Activated T-cell treated with anti-CD3 and anti-CD28 coated beads, Interleukin-2, amount 50 U/mL, for 4 hours (primary cell): ENCODE measurements at places on chromosomes 13 and 19. TPM values are rescaled to one million over a fixed set of nuclear protein-coding genes. Genes with fewer than 3 reads are reported as not detected.

DNA sequence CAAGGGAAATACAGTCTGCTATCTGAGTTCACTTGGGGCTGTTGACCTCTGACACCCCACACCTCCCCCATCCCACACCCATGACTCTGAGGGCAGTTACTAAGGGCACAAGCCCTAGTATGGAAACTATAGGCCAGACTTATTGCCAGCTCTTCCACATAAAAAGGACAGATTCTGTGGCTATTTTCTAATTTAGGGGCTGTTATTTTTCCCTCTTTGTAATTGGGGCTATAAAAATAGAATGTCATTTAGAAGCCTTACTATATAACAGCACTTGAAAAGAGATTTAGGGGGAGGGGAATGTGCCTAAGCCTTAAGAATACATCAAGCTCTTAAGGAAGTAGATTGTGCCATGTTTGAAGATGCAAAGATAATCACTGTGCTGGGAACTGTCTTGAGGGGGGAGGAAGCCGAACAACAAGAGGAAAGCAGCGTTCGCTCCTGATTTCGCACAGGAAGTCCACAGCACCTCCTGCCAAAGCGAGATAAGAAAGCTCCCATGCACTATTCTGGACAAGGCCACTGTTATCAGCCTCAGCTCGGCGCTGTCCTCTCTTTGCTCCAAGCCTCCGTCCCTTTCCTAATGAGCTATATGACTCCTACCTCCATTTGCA lies 86.6 kb downstream of the FLT1 start:
- DNase-seq = no peak

GRCh38 chr13:94313321-94313910 lies 166.1 kb downstream of the DCT start:
- DNase-seq = no peak

DNA sequence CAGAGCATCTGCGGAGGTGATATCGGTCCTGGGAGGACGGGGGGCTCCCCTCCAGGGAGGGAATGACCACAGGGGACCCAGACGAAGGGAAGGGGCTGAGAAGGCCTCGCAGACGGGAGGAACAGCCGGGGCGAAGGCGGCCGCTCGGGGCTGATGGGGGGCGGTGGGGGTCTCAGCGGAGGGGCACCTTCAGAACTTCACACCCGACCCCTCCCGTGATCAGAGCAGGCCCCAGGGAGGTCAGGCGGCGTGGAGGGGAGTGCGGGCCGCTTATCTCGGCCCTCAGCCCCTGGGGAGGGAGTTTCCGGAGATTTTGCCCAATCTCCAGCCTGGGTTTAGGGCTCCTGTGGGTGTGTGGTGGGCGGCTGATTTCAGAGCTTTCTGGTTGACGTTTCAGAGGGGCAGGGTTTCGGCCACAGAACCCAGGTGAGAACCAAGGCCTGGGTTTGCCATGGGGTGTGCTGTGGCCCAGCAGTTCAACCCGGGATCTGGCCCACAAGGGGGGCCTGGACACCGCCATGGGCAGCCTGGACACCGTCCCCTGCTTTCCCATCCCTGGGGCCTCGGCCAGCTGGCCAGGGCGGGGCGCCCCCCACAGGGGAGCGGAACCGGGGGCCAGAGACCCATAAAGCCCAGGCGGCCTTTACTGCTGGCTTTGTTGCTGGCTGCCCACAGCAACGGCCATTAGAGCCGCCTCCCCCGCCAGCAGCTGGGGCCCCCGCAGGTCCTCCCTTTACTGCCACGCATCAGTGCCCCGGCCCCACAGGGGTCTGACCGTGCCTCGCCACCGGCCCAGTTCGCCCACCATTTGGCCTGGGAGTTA lies 29.0 kb downstream of the ARID3A start:
- no peak for DNase-seq

GRCh38 chr13:40024967-40025714 lies 369.7 kb downstream of the COG6 start:
- DNase-seq = no peak

GRCh38 chr13:37118016-37118415 lies 12.6 kb upstream of the CSNK1A1L start:
- no peak for DNase-seq

DNA sequence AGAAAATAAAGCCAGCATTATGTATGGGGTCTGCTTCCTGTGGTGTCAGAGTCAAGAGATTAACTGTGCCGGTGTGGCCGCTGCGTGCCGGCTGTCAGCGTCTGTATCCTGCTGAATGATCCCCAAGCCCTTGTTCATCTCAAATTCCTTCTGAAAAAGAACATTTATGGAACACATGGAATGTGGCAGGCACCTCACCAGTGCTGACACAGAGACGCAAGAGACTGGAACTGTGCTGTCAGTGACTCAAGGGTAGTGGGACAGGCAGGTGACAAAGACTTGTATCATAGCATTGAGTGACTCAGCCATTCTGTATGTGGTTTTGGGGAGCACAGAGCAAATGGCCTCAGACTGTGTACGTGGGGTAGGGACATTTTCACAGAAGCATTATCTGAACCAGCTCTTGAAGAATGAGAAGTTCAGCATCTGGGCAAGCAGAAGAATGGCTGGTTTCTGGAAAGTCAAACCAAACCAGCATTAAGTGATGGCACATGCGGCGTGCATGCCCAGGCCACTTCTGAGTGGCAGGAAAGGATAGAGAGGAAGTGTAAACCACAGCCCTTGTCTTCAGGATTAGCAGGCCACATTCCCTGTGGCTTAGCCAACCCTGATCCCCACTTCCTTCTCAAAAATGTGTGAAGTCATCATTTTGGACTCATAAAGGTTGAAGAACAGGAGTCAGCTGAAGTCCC lies 54.0 kb upstream of the IRS2 start:
- DNase-seq = no peak

- peak; percentile 30 for DNase-seq
These were observed 2.9 kb downstream of the LDLR start for GRCh38 chr19:11092181-11092538.

DNA sequence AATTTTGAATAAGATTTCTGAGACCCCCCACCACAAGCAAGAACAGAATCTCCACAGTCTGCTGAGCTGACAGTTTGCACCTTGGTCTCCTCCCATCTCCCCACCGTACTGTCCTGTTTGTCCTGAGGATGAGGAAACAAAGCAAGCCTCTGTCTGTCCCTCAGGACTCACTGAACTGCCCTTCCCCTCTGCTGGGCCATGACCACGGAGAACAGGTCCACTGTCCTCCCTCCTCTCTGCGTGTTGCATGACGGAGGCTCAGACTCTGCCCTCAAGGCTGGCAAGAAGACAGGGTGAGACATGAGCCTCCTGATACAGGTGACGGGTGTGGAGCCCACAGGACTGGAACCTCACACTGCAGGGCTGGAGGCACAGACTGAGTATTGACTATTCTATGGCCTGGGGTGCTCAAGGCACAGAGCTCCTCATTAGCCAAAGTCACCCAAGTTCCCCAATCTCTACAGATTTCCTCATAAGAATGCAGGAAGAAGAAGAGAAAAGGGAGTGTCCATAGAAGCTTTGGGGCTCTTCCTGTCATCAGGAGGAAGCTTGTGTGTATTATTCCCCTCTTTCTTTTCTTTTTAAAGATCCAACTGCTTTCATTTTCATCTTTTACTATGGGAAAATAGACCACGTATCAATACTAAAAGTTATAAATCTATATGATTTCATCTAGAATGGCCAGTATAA lies 22.4 kb upstream of the RGCC start:
- no peak for DNase-seq

DNA sequence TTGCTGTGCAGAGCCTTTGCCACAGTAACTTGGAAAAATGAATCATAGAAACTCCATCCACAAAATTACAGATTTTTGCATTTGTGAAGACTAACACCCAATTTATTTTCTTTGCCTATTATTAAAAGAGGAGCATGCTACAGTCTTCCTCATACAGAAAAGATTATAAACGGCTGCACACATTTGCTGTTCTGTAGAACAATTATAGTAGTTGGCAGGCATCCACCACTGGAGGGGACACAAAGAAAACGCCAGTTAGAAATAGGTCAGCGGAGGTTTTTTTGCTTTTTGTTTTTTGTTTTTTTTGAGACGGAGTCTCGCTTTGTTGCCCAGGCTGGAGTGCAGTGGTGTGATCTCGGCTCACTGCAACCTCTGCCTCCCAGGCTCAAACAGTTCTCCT lies 51.6 kb downstream of the SACS start:
- no peak for DNase-seq

DNA sequence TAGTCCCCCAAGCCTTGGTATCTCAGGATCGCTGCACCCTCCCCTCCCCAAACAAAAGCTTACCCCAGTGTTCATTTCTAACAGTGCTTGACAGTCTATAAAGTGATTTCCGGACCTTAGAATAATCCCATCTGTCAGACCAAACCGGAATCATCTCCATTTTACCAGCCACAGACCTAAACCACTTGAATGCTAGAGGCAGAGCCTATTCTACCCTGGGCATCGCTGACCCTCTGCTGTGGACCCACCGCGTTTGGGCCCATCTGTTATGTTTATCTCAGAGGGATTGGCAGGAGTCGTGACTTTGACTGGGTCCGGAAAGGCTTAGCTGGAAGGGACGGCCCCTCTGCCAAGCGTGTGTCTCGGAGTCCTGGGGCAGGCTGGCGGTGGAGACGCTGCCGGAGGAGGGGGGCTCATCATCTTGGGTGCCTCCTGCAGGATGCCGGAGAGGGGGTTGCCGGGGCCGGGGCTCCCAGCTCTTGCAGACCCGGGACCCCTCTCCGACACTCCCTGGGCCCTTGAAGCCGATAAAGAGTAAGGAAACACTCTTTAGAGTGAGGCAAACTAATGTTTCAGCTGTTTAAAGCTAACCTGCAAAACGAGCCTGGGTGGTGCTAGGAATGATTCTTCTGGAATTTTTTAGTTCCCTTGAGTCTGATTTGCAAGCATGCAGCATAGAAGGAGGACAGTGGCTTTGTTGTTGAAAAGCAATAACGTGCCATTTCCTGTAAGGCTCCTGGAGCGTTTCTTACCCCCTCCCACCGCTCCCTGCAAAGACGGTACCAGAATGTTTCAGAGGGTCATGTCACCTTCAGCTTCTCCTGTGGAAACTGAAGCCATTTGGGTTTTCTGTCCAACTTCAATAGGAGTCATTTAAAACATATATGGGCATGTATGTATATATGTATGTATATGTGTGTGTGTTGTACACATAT lies 1.3 kb downstream of the SLC25A42 start:
- DNase-seq = no peak

DNA sequence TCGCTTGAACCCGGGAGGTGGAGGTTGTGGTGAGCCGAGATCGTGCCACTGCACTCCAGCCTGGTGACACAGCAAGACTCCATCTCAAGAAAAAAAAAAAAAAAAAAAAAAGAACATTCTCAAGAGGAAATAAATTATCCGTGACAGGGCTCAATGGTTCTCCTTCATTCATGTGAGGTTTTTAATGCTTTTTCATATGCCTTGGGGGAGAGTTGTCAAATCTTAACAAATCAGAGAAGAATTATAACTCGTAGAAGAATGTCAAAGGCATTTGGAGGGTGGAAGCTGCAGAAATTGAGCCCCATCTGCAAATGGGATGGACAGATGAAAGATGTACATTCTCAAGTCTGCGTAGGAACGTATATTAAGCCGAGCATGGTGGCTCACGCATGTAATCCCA lies 34.9 kb upstream of the HOMER3 start:
- no peak for DNase-seq

- no peak for DNase-seq
These were observed 17.4 kb downstream of the NALCN start for GRCh38 chr13:101398920-101399319.

GRCh38 chr19:17209126-17210036 lies 5.8 kb upstream of the USE1 start:
- DNase-seq = no peak

DNA sequence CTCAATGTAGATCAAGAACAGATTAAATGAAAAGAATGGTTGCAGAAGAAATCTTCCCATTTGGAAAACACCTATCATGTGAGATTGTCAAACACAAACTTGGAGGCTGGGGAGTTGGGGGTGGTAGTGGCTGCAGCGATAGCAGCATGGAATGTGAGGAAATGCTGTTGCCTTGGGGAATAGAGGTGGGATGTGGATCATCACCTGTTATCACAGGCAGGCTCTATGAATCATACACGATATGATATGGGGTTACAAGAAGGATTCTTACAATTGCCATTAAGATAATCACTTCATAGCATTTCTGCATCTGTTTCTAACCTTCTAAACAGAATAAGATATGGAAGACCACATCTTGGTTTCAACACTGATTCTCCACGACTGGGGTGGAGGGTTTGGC lies 88.7 kb downstream of the RNASEH2B start:
- no peak for DNase-seq

DNA sequence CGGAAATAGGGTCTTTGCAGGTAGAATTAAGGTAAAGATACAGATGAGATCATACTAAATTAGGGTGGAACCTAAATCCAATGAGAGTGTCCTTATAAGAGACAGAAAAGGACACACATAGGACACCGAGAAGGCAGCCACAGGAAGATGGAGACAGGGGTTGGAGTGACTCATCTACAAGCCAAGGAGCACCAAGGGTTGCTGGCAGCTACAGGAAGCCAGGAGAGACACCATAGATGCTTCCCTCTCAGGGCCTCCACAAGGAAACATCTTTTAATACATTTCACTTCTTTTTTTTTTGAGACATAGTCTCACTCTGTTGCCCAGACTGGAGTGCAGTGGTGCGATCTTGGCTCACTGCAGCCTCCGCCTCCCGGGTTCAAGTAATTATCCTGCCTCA lies 10.1 kb downstream of the TMEM143 start:
- no peak for DNase-seq

DNA sequence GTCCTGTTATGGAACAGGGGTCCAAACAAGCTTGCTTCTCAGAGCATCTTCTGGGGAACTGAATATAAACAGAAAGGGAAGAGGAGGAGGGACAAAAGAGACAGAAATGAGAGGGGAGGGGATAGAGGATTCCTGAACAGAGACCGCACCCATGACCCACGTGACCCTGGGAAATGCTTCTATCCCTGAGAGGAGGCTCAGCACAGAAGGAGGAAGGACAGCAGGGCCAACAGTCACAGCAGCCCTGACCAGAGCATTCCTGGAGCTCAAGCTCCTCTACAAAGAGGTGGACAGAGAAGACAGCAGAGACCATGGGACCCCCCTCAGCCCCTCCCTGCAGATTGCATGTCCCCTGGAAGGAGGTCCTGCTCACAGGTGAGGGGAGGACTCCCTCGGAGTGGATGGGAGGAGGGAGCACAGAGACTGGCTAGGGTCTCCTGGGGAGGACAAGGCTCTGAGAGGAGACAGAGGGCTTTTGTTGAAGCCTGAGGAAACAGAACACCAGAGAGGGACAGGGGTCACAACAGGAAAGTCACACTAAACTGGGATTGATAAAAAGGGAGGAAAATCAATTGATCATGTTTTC lies at the start of gene CEACAM6:
CEACAM6 (plus strand) TSS at position 203 of the 586 bp plus-strand sequence; CDS start at position 312, 109 bp downstream.
- DNase-seq = no peak

The EPSTI1 gene
- 10.2 TPM for total RNA-seq

The CGB7 gene
- total RNA-seq = not detected

The GNG8 gene
- total RNA-seq = 2.6 TPM

The MEIS3 gene
- 0.16 TPM for total RNA-seq

The ZNF506 gene
- total RNA-seq = 16.6 TPM

The RASAL3 gene
- 106 TPM for total RNA-seq

The ZNF154 gene
- 1.3 TPM for total RNA-seq

The GPR183 gene
- 48.6 TPM for total RNA-seq

The FCER2 gene
- 6.9 TPM for total RNA-seq
